NCI-H526 treated with DMSO at 0.1 percent for 48 hours (cell line): ENCODE measurements at places on chromosomes 7 and 10.

GRCh38 chr7:30437823-30438574 lies 40.6 kb downstream of the NOD1 start:
- DNase-seq: no peak

DNA sequence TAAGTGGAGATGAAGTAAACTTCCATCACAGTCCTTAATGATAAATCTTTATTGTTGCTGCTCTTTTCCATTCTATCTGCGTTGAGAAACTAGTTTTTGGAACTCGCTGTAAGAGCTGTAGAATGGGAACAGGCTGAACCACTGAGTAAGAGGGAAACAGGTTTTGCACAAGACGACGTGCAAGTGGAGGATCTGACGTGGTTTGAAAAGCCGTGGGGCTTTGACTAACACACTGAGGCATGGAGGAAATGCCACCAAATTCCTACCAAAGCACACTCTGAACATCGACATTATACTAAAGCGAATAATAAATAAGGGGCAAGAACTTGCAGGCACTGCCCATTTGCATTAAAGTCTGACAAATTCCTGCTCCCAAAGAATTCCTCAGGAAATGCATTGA lies 160.6 kb downstream of the KLF6 start:
- no peak for DNase-seq

DNA sequence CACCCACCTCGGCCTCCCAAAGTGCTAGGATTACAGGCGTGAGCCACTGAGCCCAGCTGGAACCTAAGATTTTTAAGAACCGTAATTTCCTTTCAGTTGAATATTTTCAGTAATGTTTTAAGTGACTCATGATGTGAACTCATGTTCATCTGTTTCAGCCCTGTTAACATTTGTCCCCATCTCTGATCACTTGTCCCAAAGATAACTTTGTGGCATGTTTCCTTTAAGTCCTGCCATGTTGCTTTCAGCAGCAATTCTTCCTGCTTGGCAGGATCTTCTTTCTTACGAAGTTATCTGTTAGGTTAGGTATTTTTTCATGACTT lies 19.3 kb downstream of the ZRANB1 start:
- no peak for DNase-seq

- DNase-seq: no peak
Measured at GRCh38 chr10:14296065-14296709, 34.5 kb downstream of the FRMD4A start.

DNA sequence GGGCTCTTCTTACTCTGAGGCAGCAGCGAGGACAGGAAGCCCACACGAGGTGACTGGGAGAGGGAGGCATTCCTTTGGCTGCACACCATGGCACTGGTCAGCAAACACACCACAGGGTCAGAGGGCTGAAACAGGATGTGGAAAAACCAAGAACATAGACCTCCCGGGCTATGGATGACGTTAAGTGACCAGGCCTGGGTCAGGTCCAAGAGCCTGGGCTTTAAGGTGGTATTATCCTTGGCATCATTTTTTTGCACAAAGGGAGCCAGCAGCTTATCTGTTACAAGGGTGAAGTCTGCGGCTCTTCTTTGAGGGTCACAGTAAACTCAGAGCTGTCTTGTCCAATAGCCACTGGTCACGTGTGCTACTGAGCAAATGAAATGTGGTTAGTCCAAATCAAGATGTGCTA lies 7.0 kb downstream of the WDR91 start:
- DNase-seq: no peak

- no peak for DNase-seq
Measured at GRCh38 chr10:122702275-122702674, 2.6 kb upstream of the C10orf120 start.
